EH (cell line): ENCODE measurements at places on chromosomes 3 and 15.

- no peak for DNase-seq
These were observed 18.7 kb downstream of the CIB2 start for GRCh38 chr15:78112551-78112950.

GRCh38 chr3:138768125-138768524, 66.6 kb downstream of the PIK3CB start:
- no peak for DNase-seq

- no peak for DNase-seq
These were observed 112.2 kb upstream of the FLNB start for GRCh38 chr3:57896031-57896430.

DNA sequence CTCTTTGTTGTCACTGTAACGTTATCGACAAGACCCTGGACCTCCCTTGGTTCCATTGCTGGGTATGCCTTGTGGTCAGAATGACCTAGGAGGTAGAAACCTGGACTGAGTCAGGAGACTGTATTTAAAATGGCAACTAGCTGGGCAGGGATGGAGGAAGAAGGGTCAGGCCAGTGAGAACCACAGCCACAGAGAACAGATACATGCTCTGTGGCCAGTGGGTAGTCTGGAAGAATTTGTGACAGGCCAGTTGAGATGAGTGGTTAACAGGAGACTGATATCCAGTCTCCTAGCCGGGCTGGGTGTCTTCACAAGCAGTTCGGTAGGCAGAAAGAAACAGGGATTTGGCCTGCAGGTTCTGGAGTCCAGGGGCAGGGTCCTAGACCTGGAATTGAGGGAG, 58.9 kb downstream of the SNRK start:
- DNase-seq = no peak

DNA sequence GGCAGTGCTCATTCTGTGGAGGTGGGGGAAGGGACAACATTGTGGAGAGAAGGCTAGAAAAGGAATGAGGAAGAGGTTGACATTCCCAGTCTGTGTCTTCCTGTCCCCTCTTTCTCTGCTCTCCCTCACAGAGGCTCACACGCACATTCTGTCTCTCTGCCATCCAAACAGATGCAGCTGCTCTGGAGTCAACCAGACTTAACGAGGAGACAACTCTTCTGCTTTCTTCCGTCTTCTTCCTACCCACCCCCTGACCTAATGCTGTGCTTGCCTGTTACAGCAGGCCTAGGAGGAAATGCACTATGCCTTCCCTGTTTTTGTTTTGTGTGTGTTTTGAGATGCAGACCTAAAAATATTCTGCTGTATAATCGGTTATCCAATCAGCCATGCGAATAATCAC, 121.9 kb downstream of the CACNA1D start:
- DNase-seq = no peak

- no peak for DNase-seq
These were observed 24.5 kb upstream of the NEDD4 start for GRCh38 chr15:56017920-56018319.

DNA sequence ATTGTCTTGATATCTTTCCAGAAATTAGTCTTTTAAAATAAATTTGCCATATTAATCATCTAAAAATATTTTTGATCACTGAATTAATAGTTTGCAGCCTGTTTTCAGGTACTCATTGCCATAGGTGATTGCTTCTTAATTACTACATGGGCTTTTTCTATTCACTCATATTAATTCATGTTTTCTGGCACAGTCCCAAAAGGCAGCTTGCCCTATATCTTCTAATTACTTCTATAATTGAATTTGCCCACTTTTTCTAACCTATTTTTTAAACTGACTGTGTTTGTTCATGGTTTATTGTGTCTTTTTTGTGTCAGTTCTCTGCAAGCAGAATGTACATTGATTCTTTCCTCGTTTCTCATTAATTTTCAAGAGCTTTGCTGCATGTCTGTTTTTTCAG, 85.7 kb upstream of the SOX2 start:
- DNase-seq = no peak

GRCh38 chr15:72474466-72474911, 359 bp downstream of the ARIH1 start:
- DNase-seq = no peak

DNA sequence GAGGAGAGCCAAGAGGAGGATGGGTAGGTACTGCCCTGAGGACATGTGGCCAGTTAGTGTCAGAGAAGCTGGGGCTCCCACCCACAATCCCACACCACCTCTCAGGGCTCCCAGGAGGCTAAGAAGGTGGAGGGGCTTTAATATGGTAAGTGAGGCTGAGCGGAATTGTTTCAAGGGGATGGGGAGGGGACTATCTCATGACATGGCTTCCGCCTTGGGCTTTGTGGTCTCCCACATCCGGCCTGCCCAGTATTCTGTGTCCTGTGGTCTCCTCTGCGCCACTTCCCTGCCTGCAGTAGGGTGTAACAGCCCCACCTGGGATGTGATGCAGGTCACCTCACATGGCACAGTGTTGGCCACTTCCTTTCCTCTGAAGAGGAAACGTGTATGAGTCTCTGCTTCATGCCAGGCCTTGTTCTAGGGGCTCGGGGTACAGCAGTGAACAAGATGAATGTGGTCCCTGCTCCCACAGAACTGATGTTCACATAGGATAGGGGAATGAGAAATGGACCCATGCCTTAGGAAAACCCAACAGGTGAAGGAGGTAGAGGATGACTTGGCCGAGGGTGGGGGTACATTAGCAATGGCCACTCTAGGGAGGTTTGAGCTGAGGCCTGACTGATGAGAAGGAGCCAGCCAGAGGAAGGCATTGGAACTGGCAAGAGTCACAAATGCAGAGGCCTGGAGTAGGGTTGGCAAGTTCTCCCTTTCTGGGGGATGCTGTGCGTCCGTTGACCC, 3.2 kb downstream of the NEIL1 start:
- no peak for DNase-seq

DNA sequence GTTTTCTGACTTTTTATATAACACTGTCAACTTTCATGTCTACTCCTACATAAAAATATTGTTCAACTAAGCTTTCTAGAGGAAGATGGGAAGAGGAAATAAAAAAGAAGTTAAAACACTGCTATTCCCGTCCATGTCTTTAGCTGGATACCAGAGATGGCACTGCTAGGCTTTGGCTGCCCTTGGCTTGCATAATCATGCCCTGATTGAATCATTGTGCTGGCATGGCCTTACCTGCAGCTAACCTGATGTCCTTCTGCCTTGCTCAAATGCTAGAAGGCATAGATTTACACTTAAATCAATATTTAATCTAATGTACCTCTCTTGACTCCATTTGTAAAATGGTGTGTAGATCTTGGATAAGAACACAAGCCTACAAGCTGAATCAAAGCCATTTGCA, 539.7 kb upstream of the IL12A start:
- no peak for DNase-seq

GRCh38 chr3:187744169-187745151, 808 bp downstream of the BCL6 start:
- DNase-seq = peak; percentile 66

DNA sequence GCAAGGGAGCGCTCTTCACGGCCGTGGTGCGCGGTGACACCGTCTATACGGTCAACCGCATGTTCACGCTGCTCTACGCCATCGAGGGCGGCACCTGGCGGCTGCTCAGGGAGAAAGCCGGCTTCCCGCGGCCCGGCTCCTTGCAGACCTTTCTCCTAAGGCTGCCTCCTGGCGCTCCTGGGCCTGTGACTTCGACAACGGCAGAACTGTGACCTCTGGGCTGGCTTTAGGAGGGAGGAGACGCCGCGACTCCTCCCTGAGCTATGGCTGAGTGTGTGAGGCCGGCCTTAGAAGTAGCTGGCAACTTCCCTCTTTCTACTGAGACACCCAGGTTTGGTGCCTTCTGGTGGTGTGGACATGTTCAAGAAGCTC, 1.4 kb downstream of the KBTBD13 start:
- DNase-seq = peak; percentile 67

DNA sequence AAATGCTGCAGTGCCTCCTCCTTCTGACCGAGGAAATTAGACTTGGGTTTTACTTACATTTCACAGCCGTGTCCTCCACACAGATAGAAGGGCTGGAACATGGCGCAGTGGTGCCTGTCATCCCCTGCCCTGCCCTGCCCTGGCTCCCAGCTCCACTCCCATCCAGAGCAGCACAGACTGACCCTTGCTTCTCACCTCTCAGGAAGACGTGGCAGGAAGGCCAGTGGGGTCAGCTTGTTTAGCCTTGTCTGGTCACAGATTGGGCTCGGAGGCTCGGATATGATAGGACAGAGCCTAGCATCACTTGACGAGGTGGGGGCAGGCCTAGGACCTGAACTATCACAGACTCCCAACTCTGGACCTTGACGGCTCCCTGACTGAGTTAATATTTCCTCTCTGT, 88.5 kb downstream of the LINGO1 start:
- DNase-seq = no peak

- DNase-seq = no peak
These were observed 142.3 kb upstream of the CHL1 start for GRCh38 chr3:54240-54639.

- no peak for DNase-seq
These were observed 67.1 kb downstream of the KBTBD12 start for GRCh38 chr3:127982155-127982554.

GRCh38 chr3:102225407-102226132, 209.2 kb upstream of the ZPLD1 start:
- peak; percentile 83 for DNase-seq

GRCh38 chr3:43883729-43884396, 193.1 kb downstream of the ABHD5 start:
- DNase-seq = no peak

- DNase-seq = peak; percentile 45
These were observed 151.4 kb downstream of the NFKBIZ start for GRCh38 chr3:102000620-102001209.

- no peak for DNase-seq
These were observed 33.5 kb downstream of the ZNF589 start for GRCh38 chr3:48274452-48274851.

DNA sequence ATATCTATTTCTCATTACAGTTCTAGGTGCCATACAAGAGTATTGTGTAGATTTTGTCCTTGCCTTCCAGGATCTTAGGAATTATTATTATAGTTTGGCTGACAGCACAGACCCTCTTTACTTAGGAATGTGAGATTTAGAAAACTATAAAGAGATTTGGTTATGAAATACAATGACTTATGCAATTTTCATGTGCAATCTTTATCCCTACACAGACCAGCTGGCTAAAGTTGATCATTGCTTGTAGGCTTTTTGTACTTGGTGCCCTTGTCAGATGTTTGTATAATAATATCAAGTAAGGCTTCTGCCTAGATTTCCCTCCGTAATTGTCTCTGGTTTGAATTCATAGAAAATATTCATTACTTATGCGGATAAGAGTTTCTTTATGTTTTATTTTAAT, 174.5 kb upstream of the GAP43 start:
- no peak for DNase-seq

DNA sequence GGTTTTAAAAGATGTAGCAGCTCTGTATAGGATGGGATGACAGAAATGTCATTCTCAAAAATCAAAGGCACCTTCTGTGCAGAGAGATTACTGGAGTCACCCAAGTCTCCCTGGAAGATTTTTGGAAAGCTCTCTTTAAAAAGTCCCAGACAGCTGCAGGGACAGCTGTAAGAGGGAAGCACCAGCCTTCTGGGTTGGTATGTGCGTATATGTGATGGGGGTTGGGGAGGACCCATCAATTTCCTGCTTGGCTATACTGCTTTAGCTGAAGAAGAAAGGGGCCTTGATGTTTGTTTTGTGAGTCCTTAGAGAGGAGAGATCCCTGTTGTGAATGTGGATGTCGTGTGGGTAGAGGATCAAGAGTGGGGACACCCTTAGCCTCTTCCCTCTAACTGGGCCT, 5.4 kb upstream of the SEC11A start:
- DNase-seq = no peak
